ENCODE measurements at places on chromosomes 5 and 9.

DNA sequence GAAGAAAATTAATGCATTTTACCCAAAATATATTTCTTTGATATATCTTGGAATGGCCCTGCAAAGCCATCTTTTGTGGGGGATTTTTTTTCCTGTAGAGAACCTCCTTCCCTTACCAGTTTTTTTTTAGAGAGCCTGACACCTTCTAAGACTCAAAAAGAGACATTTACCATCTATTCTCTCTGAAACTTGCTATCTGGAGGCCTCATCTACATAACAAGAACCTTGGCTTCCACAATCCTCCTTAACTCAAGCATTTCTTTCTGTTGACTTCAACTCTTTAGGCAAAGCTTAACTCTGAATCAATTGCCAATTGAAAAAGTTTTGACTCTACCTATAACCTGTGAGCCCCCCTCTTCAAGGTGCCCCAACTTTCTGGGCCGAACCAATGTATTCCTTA lies 6.2 kb downstream of the SLC45A2 start:
- no peak for DNase-seq

GRCh38 chr5:96074870-96075269 lies 113.2 kb upstream of the ELL2 start:
- DNase-seq, result no peak

- DNase-seq, result no peak
These were observed 8.7 kb upstream of the QRFP start for GRCh38 chr9:130905125-130905901.

DNA sequence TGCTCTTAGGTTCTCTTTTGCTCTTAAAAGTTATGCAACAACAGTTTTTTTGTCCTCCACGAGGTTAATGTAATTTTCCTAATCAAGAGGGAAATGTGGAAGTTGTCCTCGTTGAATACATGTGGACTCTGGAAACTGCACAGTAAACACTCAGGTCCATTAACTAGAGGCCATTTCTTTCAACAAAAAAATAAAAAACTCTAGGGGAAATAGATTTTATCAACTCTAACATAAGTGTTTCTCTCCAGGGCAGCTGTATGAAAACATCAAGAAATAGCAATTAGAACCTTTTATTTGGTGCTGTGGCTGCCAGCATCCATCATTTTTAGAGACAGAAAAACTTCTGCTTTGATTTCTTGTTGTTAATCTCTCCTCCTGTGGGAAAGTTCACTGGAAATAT lies 288.6 kb downstream of the ICE1 start:
- DNase-seq, result no peak

DNA sequence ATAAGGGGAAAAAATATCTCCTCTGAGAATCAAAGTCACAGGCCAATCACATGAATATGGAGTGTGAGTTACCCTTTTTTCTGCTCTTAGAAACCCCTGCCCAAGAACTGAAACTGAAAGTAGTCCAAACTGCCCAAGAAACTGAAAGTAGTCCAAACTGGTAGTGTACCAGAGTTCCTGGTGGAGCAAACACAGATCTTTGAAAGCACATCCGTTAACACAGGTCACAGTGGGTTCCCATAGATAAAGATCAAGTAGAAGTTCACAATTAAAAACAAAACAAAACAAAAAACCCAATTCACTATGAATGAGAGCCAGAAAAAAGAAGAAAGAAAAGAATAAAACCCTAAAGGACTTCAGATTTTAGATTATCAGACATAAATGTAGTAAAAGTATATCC lies 332.4 kb upstream of the EFNA5 start:
- DNase-seq, result peak; percentile 55

- peak; percentile 74 for DNase-seq
These were observed 326.5 kb downstream of the ZSWIM6 start for GRCh38 chr5:61658592-61659008.

DNA sequence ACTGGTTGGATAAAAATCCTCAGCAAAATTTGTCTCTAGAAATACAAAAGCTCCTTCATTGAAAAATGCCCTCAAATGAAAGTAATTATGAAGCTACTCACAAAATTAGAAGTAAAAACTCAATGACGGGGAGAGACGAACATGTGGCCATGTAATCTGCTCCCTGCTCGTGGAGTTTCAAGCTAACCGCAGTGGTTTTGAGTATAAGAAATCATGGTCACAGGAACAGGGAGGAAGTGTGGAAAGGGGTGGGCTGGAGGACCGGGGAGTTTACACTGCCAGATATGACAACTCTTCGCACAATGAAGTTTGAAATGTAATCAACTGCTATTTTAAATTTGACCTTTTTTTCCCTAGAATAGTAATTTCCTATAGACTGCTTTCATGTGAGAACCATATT lies 765.4 kb upstream of the DMAC1 start:
- no peak for DNase-seq

DNA sequence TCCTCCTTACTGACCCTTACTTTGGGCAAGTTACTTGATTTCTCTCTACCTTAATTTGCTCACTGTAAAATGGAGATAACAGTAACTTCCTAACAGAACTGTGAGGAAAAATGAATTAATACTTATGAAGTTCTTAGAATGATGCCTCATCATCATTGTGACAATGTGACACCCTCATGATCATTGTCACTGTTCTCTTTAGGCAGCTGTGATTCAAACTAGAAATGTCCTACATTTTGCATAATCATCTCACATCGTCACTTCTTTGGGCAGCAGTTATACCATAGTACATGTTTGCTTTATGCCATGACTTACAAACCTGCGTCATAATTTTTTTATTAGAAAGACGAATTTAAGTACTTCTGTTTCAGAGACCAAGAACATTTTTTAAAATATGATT lies 9.7 kb downstream of the SLC30A5 start:
- no peak for DNase-seq

- no peak for DNase-seq
These were observed 124.3 kb upstream of the SMARCA2 start for GRCh38 chr9:1890816-1891215.

DNA sequence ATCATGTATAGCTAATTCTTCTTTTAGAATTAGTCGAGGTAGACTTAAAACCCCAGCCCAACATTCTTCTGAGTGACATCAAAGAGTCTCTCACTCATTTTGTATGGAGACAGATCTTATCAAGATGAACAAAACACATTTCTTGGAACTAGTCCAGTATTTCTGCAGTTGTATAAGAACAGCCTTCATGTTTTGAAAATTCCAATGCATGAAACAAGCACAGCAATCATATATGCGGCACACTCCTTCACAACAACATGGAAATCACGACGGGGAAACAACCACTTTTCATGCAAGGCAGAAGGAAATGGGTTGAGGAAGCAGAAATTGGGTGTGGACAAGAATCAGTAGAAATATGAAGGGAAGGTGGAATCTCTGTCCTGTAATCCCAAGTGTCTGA lies 113.8 kb downstream of the PLK2 start:
- DNase-seq, result no peak

DNA sequence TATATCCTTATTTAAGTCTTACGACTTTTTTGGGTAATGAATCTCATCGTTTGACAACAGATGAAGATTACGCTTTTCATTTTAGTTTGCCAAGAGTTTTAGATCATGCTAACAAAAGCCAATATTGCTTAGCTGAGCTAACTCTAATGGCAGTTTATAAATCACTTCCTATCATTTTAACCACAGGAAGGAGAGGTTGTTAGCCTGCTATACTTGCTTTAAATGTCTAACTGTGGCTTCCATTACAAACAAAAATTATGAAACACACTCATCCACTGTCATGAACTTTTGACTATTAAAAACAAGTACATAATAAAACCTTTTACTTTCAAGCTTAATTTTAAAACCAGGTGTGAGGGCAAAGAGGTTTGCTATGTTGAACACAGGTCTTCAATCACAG lies 53.7 kb upstream of the ANKH start:
- DNase-seq, result no peak

DNA sequence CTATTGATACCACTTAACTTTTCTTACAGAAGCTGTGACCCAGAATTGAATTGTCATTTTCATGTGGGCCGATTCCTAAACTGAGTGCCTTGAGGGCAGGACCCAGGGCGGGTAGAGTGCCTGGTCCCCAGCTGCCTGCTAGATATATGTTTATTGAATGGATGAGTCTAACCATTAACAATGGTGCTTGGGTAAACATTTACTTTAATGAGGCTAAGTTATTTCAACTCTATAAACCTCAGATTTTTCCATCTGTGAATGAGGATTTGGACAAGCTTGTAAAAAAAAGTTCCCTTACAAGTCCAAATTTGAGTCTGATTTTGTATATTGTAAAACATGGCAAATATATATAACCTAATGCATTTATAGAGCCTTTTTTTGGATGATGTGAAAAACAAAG lies 181.8 kb upstream of the ELL2 start:
- no peak for DNase-seq

GRCh38 chr5:134079748-134080581 lies 34.5 kb upstream of the TCF7 start:
- DNase-seq, result no peak

DNA sequence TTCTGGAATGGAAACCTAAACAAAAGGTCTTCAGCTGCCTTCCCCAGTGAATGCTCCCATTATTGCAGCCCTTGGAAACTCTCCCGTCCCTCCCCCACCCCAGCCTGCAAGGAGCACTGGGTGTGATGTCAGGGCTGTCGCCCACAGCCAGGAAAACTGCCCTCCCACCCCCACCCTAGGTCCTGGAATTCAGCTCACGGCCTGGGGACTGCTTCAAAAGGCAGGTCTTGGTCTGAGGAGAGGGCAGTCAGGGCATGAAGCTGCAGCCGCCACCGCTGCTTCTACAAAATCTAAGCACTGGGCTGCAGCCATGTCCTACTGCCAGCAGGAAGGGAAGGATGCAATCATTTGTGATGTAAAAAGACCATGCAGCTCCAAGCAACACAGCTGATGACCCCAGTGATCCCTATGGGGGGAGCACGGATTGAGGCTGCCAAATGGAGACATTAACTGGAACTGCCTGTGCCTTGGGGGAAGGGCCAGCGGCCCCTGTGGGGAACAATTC lies 11.4 kb downstream of the GRHPR start:
- DNase-seq, result no peak

DNA sequence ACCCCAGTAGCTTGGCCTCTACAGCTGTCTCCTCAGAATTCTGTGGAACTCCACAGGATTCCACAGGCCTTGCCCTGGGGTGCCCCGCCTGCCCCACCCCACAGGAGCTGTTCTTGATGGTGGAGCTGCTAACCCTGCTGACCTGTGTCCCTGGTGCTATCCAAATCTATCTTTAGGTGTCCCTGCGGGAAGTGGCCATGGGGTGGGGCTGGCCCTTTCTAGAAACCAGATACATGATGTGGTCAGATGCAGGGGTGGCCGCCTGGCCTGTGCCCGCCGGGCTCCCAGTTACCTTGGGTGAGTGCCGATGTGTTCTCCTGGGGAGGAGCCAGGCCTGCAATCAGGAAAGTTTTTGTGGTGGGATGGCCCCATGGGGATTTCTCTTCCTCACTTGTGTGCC lies 34.2 kb downstream of the WNK2 start:
- DNase-seq, result no peak

- no peak for DNase-seq
These were observed 424.3 kb upstream of the DMAC1 start for GRCh38 chr9:8223861-8224260.

- no peak for DNase-seq
These were observed 38.9 kb upstream of the SLC25A51 start for GRCh38 chr9:37942621-37943344.

- no peak for DNase-seq
These were observed 11.5 kb downstream of the NR2F1-AS1 start for GRCh38 chr5:93569300-93570160.

DNA sequence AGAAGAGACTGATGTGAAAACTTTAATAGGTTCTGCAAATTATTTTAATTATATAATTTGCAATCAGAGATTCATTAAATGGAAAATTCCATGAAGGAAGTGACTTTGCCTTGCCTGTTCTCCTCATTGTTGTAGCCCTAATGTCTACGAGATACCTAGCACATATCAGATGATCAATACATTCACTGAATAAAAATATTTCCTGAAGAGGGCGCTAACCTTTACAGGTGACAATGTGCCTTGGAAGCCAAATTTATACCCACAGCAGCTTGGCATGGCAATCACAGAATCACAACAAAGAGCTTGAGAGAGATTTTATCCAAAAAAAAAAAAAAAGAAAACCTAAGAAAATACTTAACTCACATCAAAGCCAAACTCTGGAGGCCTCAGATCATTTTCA lies 17.4 kb downstream of the HAUS6 start:
- DNase-seq, result no peak

DNA sequence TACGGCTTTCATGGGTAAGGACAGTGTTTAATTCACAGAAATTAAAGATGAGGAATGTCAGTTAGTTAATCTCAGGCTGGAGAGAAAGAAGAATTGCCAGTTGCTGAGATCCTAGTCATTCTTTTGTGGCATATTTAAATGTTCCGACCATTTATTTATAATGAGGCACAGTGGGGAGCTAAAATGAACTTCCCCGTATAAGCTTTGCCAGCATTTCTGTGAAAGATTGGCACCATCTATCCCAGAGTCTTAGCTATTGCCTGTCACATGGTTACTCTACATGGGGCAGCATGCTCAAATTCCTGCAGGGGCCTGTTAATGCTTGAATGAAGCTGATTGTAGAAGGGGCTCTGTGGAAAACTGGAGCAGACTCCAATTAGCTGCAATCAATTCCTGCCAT lies 314.1 kb downstream of the PRELID2 start:
- DNase-seq, result no peak

GRCh38 chr9:92175441-92175840 lies 60.2 kb upstream of the SPTLC1 start:
- no peak for DNase-seq

GRCh38 chr5:170353961-170354360 lies 35.2 kb downstream of the KCNMB1 start:
- no peak for DNase-seq

GRCh38 chr5:148412124-148412523 lies 28.4 kb downstream of the FBXO38 start:
- no peak for DNase-seq

DNA sequence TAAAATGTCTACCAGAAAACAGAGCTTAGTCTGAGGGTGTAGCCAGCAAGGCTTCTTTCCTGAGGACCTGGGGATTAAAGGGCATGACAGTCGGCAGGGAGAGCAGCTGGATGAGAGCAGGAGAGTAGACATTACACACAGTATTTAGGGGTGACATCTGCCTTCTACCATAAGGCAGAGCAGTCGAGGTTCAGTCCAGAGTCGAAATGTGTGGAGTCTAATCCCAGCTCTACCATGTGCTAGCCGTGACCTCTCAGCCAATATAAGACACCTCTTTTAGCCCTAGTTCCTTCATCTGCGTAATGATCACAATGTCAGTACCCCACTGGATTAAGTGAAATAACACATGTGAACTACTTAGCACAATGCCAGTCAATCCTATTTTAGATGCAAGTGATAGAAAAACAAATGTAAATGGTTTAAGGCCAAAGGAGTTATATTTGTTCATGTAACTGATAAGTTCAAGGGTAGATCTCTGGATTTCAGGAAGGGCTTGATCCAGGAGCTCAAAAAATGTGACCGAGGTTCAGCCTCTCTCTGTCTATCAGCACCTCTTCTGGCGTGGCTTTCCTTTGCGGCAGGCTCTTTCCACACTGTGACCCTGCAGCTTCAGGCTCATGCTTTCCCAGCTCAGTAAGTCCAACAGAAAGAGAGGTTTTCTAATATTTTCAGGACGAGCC lies 16.2 kb upstream of the CPLX2 start:
- no peak for DNase-seq

GRCh38 chr5:81233080-81233634 lies at the start of gene CKMT2:
TSS of gene CKMT2 (plus strand) at chr5:81233322. CDS start at chr5:81251133, 17,811 bp downstream.
- peak; percentile 59 for DNase-seq

All from AG08395 (cell line).